ENCODE measurements at places on chromosomes 1 and 21.

- no peak for DNase-seq
These were observed 146.3 kb upstream of the PKN2 start for GRCh38 chr1:88537787-88538186.

DNA sequence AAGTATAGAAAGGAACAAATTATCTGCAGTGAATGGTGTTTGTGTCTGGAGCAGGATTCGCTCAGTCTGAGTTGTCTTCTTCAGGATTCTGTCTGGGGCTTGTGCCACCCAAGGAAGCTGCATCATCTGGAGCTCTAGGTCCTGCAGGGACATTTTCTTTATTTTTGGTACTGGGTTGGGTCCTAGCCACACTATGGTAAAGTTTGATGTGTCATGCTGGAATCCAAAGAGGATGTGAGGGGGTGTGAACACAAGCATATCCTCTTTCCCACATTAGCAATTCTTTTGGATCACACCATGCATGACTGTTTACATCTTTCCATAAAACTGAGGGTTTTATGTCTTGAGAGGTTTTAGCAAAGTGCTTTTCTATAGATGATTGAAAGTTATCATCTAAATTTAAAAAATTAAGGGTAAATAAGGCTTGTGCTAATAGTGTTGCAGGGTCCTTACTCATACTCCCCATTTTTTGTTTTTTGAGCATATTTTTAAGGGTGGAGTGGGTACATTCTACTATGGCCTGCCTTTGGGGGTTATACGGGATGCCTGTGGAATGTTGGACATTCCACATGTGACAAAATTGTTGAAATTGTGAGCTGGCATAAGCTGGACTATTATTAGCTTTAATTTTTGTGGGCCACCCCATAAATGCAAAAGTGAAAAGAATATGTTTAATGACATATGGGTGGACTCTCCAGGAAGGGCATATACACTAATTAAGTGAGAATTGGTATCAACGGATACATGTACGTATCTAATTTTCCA lies 152.0 kb upstream of the HMCN1 start:
- DNase-seq: no peak

DNA sequence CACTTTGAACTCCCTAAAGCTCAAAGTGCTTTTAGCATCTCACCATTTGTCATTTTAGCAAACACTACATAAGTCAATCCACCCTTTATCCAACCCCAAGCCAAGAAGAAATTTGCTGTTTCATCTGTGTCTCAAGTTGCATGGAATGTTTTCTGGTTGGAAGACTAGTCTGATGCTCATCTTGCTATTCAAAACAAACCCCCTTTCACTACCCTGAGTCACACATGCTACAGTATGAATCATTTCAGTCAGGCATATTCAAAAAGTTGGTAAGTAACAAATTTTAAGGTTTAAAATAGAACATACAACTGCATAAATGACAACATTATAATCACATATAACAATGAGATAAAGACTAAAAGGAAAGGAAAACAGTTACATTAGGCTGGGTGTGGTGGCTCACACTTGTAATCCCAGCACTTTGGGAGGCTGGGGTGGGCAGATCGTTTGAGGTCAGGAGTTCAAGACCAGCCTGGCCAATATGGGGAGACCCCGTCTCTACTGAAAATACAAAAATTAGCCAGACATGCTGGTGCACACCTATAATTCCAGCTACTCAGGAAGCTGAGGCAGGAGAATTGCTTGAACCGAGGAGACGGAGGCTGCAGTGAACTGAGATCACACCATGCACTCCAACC lies 38.7 kb downstream of the DSTYK start:
- DNase-seq: no peak

DNA sequence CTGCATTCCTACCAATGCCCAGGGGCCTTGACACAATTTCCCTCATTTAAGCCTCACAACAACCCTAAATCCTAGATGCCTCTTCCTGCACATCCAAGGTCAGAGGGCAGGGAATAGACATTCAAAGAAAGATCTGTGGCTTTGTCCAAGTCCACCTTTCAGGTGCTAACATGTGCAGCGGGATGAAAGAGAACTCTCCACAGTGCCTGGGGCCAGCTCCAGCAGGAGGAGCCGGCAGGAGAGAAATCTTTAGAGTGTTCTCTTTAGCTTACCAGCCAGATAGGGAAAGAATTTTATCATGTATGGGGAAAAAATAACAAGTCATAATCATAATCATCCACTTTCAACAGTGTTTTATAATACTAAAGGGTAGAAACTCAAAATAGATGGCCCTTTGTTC lies 319.7 kb downstream of the MATN1 start:
- no peak for DNase-seq

GRCh38 chr1:180231506-180231921 lies 1.4 kb downstream of the LHX4 start:
- DNase-seq: no peak

DNA sequence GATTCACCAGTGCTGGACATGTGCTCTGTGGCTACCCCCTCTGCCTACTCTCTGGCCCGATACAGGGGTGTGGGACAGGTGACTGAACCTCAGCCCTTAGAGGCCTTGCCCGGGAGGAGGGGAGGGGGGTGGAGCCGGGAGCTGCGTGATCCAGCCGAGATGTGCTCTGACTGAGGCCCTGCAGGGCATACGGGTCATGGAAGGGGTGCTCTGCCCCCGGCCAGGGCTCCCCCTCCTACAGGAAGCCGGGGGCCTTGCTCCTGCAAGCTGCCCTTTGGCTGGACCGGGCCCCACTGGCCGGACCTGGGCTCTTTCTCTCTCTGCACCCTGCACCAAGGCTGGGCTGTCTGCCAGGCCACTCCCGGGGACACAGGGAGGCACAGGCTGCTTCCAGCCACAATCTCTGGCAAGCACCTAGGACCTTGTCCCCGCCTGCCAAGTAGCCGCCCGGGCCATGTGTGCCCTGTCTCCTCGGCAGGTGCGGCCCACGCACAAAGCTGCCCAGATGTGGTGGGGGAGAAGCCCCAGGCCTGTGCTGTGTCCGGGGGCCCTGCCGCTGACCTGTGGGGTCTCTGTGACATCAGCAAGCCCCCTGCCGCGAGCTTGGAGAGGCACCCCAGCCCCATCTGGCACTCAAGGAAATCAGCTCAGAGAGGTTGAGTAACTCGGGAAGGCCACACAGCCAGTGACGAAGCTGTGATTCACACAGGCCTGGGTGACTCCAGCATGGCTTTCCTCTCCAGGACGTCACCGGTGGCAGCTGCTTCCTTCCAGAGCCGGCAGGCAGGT lies 1.5 kb downstream of the SCNN1D start:
- no peak for DNase-seq

DNA sequence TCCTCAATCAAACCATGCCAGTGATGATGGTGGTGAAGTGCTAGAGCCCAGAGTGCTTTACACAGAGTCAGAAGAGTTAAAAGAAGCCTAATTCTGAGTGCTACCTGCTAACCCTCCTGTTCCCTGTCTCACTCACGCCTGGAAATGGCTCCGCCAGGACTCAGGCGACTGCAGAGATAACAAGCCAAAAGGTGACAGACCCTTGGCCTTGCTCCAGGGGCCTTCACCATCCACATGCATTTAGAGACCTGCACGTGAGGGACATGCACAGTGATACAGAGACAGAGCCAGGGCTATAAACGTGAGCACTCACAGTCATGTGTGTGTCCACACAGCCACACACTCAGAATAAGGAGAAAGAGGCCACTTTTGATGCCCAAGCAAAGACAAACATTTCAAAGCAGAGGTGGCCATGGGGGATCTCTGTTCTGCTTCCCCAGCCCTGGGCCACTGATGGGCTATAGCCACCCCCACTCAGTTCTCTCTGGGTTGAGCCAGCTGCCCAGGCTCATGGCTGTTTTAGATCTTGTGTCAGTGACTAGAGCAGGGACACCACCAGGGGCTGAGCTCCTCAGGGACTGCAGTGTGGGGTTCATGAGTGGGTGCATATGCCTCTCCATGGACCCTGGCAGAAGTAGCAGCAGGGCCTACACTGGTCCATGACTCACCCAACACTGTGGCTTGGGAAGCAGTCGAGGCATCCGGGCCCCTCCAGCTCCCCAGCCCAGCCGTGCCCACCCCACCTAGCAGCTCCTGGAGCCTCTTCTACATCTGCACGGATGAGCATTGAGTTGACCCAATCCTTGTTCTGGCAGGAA lies 117.2 kb downstream of the EPHB2 start:
- no peak for DNase-seq
